ENCODE measurements at places on chromosomes 11 and 22. TPM values are rescaled to one million over a fixed set of nuclear protein-coding genes. Genes with fewer than 3 reads are reported as not detected.
A peak's percentile ranks its signal among the peaks of the same experiment; 100 is the strongest.

Gene GLYAT
- not detected for total RNA-seq

Gene IGLL1
- not detected for total RNA-seq

Gene MAPK8IP1
- total RNA-seq: 3.7 TPM

- no peak for DNase-seq
- peaks cover 3% of the 10 kb centered on the region for H3K27me3 ChIP-seq
- peaks cover 8% of the 10 kb centered on the region for H3K4me1 ChIP-seq
- no peak overlapping the region for H3K27ac ChIP-seq
- no peaks in the 10 kb centered on the region for H3K36me3 ChIP-seq
These were observed 474.4 kb downstream of the BRD1 start for GRCh38 chr22:49353235-49353634.

DNA sequence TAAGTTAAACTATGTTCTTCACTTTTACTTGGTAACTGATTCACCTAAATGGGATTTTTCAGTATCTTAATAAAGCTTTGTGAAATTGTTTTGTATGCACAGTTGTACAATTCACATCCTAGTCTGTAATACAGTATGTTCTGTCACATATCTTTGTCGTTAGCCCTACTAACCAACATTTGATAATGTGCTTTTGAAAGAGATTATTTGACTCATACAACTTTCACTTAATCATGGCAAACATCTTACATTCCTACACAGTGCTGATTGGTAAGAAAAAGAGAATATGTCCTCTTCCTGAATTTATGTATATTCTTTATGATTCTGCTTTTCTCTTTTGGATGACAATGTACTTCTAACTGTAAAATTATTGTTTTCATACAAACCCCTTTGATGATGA lies 234.5 kb downstream of the METTL15 start:
- no peaks in the 10 kb centered on the region for H3K27me3 ChIP-seq
- no peak for DNase-seq
- H3K4me1 ChIP-seq: no peaks in the 10 kb centered on the region
- H3K4me3 ChIP-seq: no peak overlapping the region
- no peaks in the 10 kb centered on the region for H3K36me3 ChIP-seq
- no peak overlapping the region for H3K27ac ChIP-seq

Gene ZNF70
- 8.0 TPM for total RNA-seq

Gene TMEM191B
- 1.3 TPM for total RNA-seq

DNA sequence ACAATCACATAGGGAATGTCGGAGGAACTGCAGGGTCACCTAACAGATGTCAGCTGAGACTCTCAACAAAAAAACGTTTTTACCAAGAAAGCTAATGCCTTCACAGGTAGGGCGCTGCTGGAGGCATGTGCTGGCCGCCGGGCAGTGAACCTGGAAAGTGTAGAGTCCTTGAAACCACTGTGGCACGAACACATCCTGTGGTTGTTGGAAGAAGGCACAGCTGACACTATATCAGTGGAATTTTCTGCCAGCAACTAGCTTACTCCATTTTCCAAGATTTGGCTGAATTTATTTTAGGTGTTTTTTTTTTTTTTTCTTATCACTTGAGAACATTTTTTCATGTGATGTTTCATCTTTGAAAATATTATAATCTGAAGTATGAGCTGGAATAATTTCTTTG lies 14.2 kb downstream of the TRMU start:
- DNase-seq: no peak
- peaks cover 41% of the 10 kb centered on the region for H3K36me3 ChIP-seq
- no peak overlapping the region for H3K27ac ChIP-seq
- no peak overlapping the region for H3K4me3 ChIP-seq

GRCh38 chr22:22992474-22992873 lies 77.8 kb upstream of the GNAZ start:
- no peaks in the 10 kb centered on the region for H3K36me3 ChIP-seq
- no peaks in the 10 kb centered on the region for H3K27me3 ChIP-seq
- H3K4me1 ChIP-seq: no peaks in the 10 kb centered on the region

- peak overlapping the region; percentile 63 for H3K27ac ChIP-seq
- H3K27me3 ChIP-seq: peaks cover 11% of the 10 kb centered on the region
- H3K36me3 ChIP-seq: peaks cover 37% of the 10 kb centered on the region
- peak overlapping the region; percentile 60 for H3K4me3 ChIP-seq
- H3K4me1 ChIP-seq: peaks cover 42% of the 10 kb centered on the region
- DNase-seq: no peak
These were observed 25.0 kb downstream of the MED15 start for GRCh38 chr22:20532256-20532993.

DNA sequence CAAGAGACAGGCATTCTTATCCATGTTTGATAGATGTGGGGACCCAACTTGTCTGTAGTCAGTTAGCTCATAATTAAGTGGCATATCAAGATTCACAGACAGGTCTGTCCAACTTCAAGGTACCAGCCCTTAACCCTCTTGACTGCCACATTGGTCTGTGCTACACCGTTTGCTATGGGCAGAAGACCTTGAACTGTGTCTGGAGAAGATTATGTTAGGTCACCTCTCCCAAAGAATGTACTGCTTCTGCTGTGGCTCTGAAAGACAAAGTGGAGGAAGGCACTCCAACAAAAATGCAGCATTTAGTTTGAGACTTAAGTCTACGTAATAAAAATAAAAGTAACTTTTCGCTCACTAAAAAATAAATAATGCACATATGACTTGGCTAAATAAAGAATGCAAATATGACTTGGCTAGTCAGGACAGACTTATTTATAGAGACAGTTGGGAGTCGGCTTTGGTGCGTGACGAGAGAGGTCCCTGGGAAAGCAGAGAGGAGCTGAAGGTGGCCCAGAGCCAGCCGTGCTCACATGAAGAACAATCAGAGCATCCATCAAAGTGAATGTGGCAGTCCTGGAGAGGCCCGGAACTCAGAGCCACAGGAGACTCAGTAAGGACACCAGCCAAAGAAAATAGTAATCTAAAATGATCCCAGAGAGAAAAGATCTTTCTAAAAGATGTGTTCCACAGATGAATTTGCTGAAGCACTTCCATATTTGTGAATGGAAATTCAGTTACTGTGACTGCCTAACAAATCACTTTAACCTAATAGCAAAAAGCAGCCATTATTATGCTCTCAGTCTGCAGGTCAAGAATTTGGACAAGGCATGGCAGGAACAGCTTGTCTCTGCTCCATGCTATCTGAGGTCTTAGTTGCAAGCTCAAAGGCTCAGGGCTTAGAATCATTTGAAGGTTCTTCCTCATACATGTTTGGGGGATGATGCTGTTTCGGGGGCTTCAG lies 35.0 kb downstream of the CWC15 start:
- peaks cover 8% of the 10 kb centered on the region for H3K27me3 ChIP-seq
- H3K4me1 ChIP-seq: peaks cover 38% of the 10 kb centered on the region
- no peaks in the 10 kb centered on the region for H3K36me3 ChIP-seq
- no peak for DNase-seq

Gene CTSW
- not detected for total RNA-seq

GRCh38 chr22:38840129-38840528 lies 3.7 kb downstream of the NPTXR start:
- H3K36me3 ChIP-seq: peaks cover 10% of the 10 kb centered on the region
- no peak for DNase-seq
- H3K27ac ChIP-seq: no peak overlapping the region
- no peak overlapping the region for H3K4me3 ChIP-seq

DNA sequence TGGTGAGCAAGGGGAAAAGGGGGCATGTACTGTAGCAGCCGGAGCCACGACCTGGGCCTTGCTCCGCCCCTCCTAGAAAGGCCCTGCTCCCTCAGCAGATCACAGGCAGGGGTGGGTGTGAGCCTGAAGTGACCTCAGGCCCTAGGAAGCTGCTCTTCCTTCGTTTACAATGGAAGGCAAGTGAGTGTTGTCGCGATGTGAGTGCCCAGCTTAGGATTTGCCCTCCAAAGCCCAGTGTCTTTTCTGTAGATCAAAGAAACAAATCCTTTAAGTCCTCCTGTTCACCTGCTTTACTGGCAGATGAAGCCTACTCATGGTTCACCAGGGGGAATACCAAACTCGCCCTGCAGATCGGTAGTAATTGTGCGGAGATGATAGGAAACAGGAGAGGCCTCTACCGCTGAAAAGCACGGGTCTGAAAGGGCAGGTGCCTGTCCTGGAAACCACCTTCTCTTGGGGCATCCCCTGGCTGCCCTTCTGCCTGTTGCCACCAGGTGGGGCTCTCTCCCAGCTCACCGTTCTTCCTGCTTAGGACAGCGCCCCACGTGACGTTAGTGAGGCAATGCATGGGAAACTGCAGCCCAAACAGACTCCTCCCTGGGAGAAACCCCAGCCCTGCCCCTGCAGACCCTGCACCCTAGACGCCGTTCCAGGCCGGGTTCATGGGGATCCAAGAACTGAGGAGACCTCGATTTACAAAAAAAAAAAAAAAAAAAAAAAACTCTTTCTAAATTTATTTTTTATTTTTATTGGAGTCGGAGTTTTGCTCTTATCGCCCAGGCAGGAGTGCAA lies 45.9 kb upstream of the RAB1B start:
- peak overlapping the region; percentile 14 for H3K4me3 ChIP-seq
- peak; percentile 86 for DNase-seq
- H3K27me3 ChIP-seq: peaks cover 5% of the 10 kb centered on the region
- H3K36me3 ChIP-seq: peaks cover 47% of the 10 kb centered on the region
- H3K4me1 ChIP-seq: no peaks in the 10 kb centered on the region

GRCh38 chr22:18044548-18045271 lies 20.3 kb upstream of the MICAL3 start:
- H3K4me1 ChIP-seq: no peaks in the 10 kb centered on the region
- H3K27ac ChIP-seq: no peak overlapping the region
- peaks cover 4% of the 10 kb centered on the region for H3K27me3 ChIP-seq
- H3K36me3 ChIP-seq: no peaks in the 10 kb centered on the region
- no peak overlapping the region for H3K4me3 ChIP-seq

Gene NLRP14
- 0.13 TPM for total RNA-seq

- no peak for DNase-seq
- no peaks in the 10 kb centered on the region for H3K27me3 ChIP-seq
- no peak overlapping the region for H3K4me3 ChIP-seq
- H3K27ac ChIP-seq: peak overlapping the region; percentile 28
These were observed 15.4 kb upstream of the CAT start for GRCh38 chr11:34423300-34423699.

Gene MS4A12
- total RNA-seq: not detected

GRCh38 chr22:26734339-26735018 lies 77.1 kb downstream of the MIAT start:
- H3K27ac ChIP-seq: no peak overlapping the region
- no peaks in the 10 kb centered on the region for H3K36me3 ChIP-seq
- H3K4me3 ChIP-seq: no peak overlapping the region
- no peaks in the 10 kb centered on the region for H3K4me1 ChIP-seq
- H3K27me3 ChIP-seq: peaks cover 9% of the 10 kb centered on the region

- no peak for DNase-seq
- no peak overlapping the region for H3K4me3 ChIP-seq
- peaks cover 8% of the 10 kb centered on the region for H3K4me1 ChIP-seq
- H3K27ac ChIP-seq: no peak overlapping the region
These were observed 870 bp upstream of the FREY1 start for GRCh38 chr11:45907911-45908370.

GRCh38 chr11:79050786-79051185 lies 390.0 kb downstream of the TENM4 start:
- H3K36me3 ChIP-seq: no peaks in the 10 kb centered on the region
- H3K4me1 ChIP-seq: no peaks in the 10 kb centered on the region
- H3K27ac ChIP-seq: no peak overlapping the region

Gene LRRC56
- 2.6 TPM for total RNA-seq

Gene MAPK8IP2
- total RNA-seq: 0.69 TPM

GRCh38 chr11:95652002-95652472 lies 137.5 kb downstream of the FAM76B start:
- peaks cover 48% of the 10 kb centered on the region for H3K4me1 ChIP-seq
- DNase-seq: no peak
- H3K4me3 ChIP-seq: no peak overlapping the region
- H3K27me3 ChIP-seq: peaks cover 3% of the 10 kb centered on the region
- peak overlapping the region; percentile 18 for H3K27ac ChIP-seq
- no peaks in the 10 kb centered on the region for H3K36me3 ChIP-seq

- H3K27me3 ChIP-seq: no peaks in the 10 kb centered on the region
- no peak overlapping the region for H3K27ac ChIP-seq
- DNase-seq: no peak
- no peaks in the 10 kb centered on the region for H3K36me3 ChIP-seq
- H3K4me1 ChIP-seq: no peaks in the 10 kb centered on the region
These were observed 121.0 kb downstream of the MORC2 start for GRCh38 chr22:30847583-30847982.

- H3K27me3 ChIP-seq: peaks cover 14% of the 10 kb centered on the region
- H3K36me3 ChIP-seq: no peaks in the 10 kb centered on the region
- DNase-seq: no peak
- H3K4me1 ChIP-seq: peaks cover 19% of the 10 kb centered on the region
- H3K4me3 ChIP-seq: peak overlapping the region; percentile 86
These were observed 22.3 kb upstream of the NRGN start for GRCh38 chr11:124717421-124717785.

GRCh38 chr11:84437071-84437980 lies 1151.2 kb upstream of the CCDC90B start:
- H3K4me1 ChIP-seq: peaks cover 7% of the 10 kb centered on the region
- no peaks in the 10 kb centered on the region for H3K36me3 ChIP-seq
- DNase-seq: peak; percentile 18
- H3K27me3 ChIP-seq: no peaks in the 10 kb centered on the region
- H3K27ac ChIP-seq: no peak overlapping the region
- peak overlapping the region; percentile 22 for H3K4me3 ChIP-seq

DNA sequence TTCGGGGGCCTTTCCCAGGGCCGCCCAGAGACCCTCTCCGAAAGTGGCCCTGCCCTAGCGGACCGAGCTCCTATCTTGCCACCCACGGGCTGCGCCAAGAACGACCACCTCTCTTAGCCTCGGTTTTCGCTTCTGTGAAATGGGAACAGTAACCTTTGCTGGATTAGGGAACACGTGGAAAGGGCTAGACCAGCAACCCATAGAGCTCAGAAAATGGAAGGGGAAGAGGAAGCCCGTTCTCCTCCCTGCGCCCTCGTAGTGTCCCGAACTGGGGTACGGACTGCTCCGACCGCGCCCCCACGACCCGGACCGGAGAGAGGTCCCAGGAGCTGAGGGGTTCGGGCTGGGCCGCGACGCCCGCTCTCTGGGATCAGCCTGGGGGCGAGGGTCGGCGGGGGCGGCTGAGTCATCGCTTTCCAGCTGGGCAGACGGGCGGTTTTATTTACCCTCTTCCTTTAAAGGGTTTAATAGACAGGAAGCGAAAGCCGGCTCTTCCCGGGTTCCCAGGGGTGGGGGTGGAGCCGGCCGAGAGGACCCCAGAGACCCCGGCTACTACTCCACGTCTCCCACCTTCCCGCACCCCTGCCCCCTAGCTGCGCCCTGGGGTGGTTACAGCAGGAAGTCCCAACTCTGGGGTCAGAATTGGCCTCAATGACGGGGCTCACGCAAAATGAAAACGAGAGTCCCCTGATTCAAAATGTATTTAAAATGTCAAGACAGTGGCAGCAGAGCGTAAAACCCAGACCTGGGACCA lies 907 bp upstream of the PHLDA2 start:
- peak overlapping the region; percentile 78 for H3K4me3 ChIP-seq
- peaks cover 20% of the 10 kb centered on the region for H3K27me3 ChIP-seq
- no peaks in the 10 kb centered on the region for H3K36me3 ChIP-seq
- no peaks in the 10 kb centered on the region for H3K4me1 ChIP-seq
- H3K27ac ChIP-seq: peak overlapping the region; percentile 67
- peak; percentile 38 for DNase-seq

Gene FAM111B
- 3.4 TPM for total RNA-seq

- DNase-seq: no peak
- peaks cover 11% of the 10 kb centered on the region for H3K27me3 ChIP-seq
- H3K27ac ChIP-seq: no peak overlapping the region
- no peaks in the 10 kb centered on the region for H3K4me1 ChIP-seq
- no peak overlapping the region for H3K4me3 ChIP-seq
These were observed 22.4 kb downstream of the TOM1 start for GRCh38 chr22:35322126-35322525.

- no peak overlapping the region for H3K27ac ChIP-seq
- H3K36me3 ChIP-seq: peaks cover 51% of the 10 kb centered on the region
- H3K27me3 ChIP-seq: no peaks in the 10 kb centered on the region
- no peak overlapping the region for H3K4me3 ChIP-seq
- DNase-seq: no peak
- no peaks in the 10 kb centered on the region for H3K4me1 ChIP-seq
These were observed 14.1 kb upstream of the GAS2L1 start for GRCh38 chr22:29292379-29292778.
